NCI-H1436 (cell line): ENCODE measurements at places on chromosomes 5 and 9.

GRCh38 chr9:83934569-83935275 lies 13.5 kb upstream of the KIF27 start:
- no peak for DNase-seq

DNA sequence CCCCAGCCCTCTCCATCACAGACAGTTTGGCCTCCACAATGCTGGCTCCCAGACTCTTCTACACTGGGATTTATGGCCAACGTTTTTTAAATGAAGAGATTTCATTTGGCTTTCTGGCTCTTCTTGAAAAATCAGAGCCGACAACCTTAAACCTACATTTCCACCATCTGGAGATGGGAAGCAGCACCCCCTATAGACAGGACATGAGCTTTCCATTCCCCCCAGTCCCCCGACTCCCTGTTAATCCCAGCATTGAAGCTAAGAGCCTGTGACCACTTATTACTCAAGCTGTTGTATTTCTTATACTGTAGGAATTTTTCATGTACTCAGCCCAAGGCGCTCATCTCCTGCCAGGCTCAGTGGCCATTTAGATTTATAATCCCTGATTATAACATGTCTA lies 34.0 kb upstream of the AFAP1L1 start:
- no peak for DNase-seq

DNA sequence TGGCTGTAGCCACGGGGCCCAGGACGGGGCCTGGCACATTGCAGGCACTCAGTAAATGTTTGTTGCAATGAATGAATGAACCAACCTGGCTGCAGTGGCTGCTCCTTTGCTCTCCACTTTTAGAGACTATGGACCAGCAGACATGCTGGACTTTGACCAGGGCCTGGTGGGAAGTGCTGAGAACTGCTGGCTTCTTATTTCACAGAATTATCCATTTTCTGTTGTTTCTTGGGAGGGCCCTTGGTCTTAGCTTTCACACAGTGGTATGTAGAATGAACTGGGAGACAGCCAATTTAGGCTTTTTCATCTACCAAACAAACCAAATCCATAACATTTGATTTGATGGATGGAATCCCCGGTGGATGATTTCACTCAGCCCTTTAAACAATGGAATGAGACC lies 78.0 kb upstream of the LHFPL2 start:
- no peak for DNase-seq

GRCh38 chr5:53631251-53631650 lies 70.8 kb downstream of the NDUFS4 start:
- no peak for DNase-seq

DNA sequence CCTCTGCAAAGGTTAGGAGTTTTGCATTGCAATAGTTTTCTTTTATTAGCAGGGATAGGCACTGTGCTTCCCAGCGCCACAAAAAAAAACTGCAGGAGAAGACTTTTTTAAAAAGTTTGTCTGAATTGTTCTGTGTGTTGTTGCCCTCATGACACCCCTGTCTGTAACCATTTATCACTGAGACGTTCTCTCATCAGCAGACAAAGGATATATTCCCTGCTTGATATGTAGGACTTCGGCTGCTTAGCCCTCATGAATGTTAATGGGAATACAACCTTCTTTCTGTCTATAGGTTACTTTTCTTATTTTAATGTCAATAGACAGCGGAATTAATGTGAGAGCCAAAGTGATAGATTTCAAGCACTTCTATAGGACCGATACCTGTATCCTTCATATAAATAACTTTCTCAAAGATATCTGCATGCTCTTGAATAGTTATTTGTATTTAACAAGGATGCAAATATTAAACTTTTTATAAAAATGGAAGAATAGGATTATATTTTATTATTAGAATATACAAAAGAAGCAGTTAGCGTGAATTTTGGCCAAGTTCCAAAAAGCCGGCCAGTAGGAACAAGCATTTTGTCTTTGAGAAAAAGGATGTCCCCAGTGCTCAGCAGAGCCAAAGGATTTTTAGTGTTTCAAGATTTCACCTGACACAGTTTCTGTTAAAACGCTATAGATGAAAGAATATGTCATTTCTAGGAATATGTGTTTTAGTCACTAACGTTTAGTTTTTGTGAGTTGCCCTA lies 1.5 kb upstream of the LYSMD3 start:
- DNase-seq: no peak

DNA sequence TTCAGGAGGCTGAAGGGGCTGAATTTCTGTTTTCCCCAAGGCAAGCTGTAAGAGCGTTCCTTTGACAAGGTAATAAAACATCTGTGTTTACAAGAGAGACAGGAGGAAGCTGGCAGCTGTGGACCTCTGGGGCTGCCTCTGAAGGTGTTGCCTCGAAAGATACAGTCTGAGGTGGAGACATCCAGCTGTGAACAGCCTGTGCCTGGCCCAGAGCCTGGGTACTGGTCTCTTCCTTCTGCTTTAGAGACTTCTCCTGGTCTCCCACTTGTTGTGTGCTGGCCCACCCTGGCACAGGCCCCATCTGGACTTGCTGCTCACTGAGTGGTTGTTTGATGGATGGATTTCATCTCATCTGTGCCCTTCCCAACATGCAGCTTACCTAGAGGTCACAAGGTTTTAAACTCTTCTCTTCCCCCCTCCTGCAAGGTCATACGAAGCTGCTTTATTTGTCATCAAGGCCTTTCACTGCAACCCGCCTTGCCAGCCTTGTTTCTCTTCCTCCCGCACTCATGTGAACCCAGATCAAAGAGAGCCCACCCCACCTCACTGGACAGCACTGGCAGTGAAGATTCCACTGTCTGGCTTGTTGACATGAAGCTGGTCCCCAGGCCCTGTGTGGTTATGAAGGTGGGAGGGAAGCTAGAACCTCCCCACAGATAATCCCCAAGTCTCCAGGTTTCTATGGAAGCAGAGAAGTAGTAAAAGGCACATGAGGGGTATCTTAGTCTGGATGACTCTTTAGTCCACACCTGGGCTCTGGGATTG lies 35.0 kb upstream of the ALDH1B1 start:
- DNase-seq: no peak

DNA sequence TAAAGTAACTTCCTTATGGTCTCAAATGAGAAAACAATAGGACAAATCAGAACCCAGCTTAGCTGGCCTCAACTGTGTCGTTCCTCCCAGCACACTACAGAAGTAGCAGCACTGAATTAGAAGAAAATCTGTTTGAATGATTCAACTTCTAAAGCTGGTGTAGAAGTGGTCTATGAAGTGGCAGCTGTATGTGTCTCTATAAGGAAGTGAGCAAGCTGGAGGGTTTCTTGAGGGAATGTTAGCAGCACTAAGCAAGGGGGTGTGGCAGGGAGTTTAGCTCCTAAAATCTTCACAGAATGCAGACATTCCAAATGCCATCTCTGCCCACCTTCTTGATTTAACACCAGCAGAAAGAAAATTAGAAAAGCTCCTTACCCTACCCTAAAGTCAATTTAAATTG lies 4.1 kb downstream of the KLF9 start:
- no peak for DNase-seq

- no peak for DNase-seq
Observed at GRCh38 chr5:60945813-60946187, 795 bp downstream of the NDUFAF2 start.

DNA sequence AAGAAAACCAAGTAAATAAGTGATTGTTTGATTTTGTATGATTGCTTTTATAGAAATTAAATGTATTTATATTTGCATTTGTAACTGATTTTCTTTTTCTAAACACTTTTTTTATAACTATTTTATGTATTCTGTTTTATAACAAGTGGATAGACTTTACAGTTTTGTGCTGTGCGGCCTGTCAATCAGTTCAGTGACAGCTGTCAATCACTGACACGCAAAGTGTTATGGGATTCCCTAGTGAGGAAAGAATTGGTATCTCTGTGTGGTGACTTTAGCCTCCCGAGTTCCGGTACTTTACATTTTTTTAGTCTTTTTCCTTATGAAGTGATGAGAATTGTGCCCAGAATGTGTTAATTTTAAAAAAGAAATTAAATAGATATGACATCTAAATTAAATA lies 16.3 kb downstream of the GPR151 start:
- no peak for DNase-seq

DNA sequence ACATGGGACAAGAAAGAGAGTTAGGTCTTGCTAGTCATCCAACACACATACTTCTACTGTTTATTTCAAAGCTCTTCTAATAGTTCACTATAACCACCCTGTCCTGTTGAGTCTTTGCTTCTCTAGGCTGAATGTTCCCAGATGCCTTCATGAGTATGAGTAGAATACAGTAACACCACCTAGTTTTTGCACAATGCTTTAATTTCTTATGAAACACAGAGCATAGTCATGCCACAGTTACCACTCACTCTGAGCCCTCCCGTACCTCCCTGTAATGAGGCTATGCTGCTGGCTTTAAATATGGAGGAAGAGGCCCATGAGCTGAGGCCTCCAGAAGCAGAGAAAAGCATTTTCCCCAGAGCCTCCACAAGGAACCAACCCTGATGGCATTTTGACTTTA lies 75.0 kb upstream of the SLC1A3 start:
- no peak for DNase-seq

DNA sequence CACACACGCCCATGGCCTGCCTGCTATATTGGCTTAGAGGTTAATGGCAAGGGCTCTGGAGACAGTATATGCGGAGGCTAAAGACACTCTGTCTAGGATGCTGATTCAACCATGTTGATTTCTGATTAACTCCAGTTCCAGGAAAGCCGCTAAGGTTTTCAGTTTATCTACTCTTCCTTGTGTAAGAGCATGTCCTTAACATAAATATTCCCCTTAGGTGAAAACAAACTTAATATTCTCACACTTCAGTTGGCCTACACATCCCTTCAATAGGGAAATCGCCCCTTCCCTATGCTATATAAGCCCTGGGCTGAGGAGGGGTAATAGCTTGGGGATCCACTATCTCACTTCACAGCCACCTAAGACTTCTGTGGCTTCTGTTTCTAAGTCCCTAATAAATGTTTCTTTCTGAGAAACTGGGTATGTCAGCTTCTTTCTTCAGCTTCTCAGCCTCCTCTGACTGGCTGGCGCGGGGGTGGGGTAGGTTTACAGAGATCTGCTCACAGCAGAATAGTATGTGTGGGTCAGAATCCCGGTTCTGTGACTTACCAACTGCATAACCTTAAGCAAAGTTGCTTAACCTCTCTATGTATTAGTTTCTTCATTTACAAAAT lies 4.3 kb upstream of the GPX3 start:
- DNase-seq: no peak

DNA sequence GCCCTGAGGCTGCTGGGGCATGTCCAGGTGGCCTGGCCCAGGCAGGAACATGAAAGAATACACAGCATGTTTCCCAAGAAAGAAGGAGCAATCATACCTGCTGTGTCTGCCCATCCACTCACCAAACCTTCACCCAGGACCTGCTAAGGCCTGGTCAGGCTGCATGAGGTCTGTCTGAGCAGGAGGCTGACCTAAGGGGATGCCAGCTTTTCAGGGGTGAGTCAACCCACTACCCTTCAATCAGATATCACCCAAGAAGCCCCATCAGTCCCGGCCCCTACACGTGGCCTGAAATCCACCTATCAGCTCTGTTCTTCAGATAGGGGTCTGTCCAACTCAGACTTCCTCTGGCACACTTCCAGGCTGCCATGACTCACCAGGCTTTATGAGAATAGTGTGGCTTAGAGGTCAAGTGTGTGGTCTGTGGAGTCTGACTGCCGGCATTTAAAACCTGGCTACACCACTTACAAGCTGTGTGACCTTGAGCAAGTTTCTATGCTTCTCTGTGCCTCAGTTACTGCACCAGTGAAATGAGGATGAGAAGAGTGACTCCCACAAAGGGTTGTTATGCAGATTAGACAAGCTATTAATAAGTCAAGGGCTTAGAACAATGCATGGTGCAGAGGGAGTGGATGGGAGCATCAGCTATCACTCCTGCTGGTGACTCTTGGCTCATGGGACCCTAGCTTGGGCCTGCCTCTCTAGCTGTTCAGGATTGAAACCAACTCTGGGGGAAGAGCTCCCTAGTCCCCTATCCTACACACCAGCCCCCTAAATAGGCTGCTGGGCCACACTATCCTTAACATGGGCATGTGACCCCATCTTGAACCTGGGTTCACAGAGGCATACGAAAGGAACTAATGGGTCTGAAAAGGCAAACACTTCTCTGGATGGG lies 130.3 kb downstream of the PAX5 start:
- DNase-seq: no peak

GRCh38 chr9:108812396-108813025 lies 43.3 kb downstream of the ACTL7B start:
- no peak for DNase-seq

- DNase-seq: no peak
Observed at GRCh38 chr9:80885894-80886293, 803.5 kb downstream of the TLE1 start.

- DNase-seq: no peak
Observed at GRCh38 chr5:18765304-18765703, 1131.0 kb downstream of the TAF11L14 start.

- DNase-seq: no peak
Observed at GRCh38 chr9:127188396-127188795, 66.0 kb upstream of the ANGPTL2 start.

- DNase-seq: no peak
Observed at GRCh38 chr5:58455066-58455465, 4.8 kb downstream of the PLK2 start.

DNA sequence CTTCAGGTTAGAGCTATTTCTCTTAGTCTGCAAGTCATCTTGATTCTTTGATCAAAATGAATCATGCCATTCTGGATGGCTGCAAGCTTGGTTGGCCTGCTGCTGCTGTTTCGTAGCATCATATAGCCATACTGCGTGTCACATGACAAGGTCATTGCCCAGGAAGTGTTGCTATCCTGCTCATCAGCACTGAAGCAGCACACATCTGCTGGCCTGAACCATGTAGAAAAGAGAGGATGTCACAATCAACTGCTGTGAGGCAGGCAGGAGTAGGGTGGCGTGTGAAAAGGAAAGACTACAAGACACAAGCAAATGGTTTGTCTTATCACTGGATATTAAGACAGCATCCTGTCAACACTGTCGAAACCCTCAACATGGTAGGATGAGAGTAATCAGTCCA lies 376.7 kb upstream of the RORB start:
- DNase-seq: no peak

DNA sequence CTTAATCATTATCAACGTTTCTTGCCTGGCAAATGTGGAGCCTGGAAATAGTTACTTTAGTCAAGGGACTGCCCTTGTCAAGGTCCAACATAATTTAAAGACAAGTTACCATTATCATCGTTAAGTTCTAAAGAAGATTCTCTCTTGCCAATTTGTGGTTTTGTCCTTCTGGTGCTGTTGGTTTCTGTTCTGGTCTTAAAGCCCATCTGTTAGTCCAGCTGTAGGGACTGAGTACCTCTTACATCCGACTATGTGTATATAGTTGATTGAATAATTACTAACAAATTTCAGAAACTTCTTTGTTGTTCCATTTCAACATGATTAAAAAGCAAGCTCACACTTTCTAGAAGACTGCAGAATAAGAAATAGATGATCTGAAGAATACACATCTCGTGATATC lies 1854.9 kb downstream of the MAT2B start:
- DNase-seq: no peak

GRCh38 chr5:134435560-134435959 lies 23.9 kb upstream of the CDKN2AIPNL start:
- no peak for DNase-seq

GRCh38 chr5:171783051-171783450 lies 2.6 kb upstream of the SMIM23 start:
- DNase-seq: no peak
